Retina (tissue), 1 donor: ENCODE measurements at places on chromosomes 16 and 17.
A peak's percentile ranks its signal among the peaks of the same experiment; 100 is the strongest.

DNA sequence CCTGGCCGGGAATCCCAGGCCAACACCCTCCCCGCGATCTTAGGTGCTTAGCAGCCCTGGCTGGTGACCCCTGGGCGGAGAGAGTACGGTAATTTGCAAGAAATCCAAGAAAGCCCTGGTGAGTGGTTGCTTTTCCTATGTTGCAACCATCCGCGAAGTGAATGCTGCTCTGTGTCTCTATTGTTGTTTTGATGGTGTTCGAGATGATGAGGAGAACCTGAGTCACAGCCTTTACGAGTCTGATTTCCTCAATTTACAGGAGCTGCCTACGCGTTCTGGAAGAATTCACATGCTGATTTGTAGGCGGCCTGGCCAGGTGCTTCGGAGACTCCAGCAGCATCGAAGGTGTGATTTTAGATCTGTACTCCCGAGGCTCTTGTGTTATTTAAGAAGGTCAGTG lies 63.3 kb downstream of the TMEM235 start:
- DNase-seq: no peak

- peak; percentile 88 for DNase-seq
Measured at GRCh38 chr17:28717578-28718332, at the start of gene RAB34. TSS of gene RAB34 (minus strand) at chr17:28717868. CDS start at chr17:28717266, 602 bp downstream.

DNA sequence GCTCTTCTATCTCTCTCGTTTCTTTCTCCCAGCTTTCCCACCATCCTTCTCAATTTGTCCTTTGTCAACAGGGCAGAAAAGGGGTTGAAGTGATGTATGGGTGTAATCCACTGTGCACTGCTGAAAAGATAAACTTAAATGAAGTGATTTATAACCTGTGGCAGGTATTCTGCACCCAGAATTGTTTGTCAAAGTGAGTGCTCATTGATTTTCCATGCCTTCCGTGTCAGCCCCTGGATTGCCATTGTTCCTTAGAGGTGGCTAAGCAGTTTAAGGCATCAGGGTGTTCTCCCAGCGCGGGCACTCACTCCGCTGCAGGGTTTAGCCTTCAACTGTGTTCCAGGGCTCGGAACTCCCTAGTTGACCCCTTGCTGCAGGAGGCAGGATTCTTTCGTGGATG lies 82.9 kb downstream of the PITPNC1 start:
- no peak for DNase-seq

DNA sequence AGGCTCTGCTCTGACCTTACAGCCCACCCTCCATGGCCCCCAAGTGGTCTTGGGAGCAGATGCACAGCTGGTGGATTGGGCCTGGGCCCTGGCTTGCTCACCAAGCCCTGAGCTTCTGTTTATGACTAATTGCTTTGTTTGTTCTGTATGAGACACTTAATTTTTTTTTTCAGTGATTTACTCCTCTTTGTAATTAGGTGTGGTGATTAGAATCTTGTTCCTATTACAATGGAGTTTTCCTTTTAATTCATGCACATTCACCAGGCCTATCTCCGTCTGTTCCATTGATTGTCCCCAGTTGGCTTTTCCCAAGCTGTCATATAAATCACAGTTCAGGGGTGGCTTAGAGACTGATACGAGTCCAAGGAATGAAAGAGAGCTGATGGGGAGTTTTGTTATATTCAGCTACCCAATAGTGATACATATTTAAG lies 242.3 kb downstream of the CCDC182 start:
- DNase-seq: no peak

DNA sequence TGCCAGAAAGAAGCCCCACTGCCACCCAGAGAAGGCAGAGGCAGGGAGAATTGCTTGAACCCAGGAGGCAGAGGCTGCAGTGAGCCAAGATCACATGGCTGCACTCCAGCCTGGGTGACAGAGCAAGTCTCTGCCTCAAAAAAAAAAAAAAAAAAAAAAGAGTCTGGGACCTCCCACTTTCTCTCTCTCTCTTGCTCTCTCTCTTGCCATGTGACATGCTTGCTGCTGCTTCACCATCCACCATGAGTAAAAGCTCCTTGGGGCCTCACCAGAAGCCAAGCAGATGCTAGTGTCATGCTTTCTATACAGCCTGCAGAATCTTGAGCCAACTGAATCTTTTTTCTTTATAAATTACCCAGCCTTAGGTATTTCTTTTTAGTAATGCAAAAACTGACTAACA lies 21.5 kb upstream of the SRSF1 start:
- no peak for DNase-seq

DNA sequence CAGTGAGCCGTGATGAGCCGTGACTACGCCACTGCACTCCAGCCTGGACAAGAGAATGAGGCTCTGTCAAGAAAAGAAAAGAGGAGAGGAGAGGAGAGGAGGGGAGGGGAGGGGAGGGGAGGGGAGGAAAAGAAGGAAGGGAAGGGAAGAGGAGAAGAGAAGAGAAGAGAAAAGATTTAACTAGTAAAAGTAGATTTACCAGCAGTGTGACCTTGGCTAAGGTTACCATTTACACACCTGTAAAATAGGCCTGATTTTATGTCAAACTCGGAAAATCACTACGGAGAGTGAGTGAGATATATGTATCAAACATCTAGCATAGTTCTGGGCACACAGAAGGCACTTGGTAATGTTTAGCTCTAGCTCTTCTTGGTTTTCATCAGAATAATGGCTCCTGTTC lies 109.2 kb downstream of the LYRM1 start:
- no peak for DNase-seq

DNA sequence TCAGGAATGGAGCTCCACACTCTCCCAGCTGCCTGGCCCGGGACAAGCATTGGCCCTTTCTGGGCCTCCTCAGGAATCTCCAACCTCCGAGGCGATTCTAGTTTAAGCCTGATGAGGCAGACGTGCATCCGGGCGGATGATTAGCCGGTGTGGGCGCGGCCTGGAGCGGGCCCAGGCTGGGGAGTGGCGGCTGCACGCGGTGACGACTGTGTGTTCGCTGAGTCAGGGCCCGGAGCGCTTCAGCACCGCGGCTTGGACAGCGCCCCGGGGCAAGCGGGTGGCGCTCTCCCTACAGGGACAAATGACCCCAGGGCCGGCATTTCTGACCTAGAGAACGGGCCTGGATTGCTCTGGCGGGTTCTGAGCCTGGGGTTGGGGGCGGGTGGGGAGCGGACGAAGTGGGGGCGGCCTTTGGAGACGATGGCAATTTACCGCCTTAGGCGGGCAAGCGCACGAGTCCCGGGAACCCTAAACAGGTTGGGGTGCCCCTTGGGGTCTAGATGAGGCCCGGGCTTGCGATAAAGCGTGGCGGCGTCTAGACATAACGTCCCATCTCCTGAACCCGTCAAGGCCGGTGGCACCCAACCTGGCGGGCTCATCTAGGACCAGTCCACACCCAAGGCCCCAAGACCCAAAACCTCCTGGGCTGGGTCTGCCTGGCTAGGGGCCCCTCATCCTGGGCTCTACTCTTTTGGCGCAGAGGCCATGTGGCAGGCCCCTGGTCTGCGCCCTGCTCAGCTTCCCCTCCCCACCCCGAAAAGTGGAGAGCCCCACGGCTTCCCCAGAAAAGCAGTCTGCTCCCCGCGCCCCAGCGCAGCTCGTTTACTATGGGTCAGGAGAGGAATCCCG lies 22.3 kb upstream of the ZNHIT3 start:
- DNase-seq: peak; percentile 87

DNA sequence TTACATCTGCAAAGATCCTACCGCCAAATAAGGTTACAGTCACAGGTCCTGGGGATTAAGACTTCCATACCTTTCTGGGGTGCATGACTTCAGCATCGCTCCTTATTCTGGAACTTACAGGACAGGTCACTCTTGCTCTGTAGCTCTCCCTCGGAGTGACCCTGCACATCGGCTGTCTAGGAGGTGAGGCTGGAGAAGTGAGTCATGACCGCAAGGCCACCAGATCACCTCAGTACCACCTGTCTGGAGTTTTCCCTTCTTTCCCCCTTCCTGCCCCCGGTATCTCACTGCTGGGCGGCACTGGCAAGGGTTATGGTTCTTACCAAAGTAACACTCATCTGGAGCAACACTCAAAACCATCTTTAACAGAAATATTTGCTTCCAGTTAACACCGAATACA lies 374.8 kb downstream of the SLC39A11 start:
- no peak for DNase-seq

DNA sequence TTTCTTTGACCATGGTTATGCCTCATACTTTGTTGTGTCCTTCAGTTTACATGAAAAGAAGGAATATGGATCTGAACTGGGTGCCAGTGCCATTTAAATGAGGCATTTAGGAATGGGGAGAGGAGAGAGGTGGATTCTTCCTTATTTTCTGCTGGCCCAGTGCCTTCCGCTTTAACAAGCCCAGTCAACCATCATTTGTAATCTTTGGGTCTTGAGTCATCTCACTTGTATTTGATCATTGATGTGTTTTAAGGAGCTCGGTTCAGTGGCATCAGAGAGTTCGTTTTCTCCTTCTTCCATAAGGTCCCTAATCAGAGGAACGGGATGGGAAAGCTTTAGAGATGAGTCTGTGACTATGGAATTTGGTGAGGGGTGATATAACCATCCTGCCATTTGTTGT lies 334.9 kb downstream of the WWOX start:
- DNase-seq: no peak

DNA sequence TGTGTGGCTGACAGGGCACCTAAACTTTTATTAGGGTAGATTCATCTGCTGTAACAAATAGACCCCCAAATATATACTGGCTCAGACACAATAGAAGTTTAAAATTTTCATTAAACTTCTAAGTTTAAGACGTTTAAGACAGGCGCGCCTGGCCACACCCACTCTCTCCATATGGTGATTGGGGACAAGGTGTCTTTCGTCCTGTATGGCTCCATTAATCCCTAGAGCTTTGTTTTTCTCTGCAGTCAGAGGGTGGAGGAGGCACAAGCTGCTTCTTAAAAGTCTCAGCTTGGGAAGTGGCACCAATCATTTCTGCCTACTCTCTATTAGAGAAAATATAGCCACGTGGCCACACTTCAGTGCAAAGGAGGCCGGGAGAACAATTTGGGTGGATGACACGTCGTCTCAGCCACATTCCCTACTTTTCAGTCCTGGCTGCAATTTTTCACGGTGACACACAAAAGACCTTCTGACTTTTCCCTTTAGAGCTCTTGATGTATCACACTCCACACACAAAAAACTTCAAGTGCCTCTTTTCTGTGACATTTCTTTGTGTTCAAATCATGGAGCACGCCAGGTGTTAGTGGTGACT lies 125.5 kb upstream of the CACNG3 start:
- DNase-seq: no peak

DNA sequence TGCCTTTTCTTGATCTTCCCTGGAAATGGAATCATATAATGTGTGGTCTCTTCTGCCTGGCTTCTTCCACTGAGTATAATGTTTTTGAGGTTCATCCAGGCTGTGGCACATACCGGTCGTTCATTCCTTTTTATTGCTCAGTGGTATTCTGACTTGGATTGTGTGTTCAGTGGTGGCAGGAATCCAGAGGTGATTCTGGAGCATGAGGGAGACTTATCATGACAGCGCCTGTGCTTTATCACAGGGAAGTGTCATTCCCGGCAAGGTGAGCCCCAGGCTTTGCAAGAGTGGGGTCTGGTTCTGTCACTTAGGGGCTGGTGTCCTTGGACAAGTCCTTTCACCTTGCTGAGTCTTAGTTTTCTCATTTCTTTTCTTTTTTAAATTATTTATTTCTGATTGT lies 53.0 kb downstream of the IRX3 start:
- DNase-seq: no peak

DNA sequence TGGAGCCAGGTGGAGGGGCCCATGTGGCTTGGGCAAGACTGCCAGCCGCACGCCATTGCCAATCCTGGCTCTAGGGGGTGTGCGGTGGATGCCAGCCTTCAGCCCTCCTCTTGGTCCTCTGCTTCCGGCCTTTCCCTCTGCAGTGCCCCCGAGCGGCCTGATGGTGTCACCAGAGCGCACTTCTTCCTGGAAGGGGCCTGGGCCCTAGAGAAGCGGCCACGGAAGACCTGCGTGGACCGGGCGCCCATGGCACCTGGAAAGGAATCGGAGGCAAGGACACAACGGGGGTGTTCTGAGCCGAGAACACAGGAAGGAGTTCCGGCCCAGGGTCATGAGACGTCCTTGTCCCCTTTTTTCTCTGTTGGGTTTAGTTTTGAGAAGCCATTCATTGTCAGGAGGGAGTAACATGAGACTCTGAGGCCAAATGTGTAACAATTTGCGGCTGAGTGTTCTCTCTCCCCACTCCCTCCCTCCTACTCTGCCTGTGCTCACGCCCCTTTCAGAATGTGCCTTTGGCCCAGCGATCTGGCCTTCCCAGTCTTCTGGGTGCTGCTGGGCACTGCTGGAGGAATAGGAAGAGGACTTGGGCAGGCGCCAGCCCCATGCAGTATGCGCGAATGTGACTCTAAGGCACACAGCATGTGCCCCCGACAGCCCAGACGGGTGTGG lies 92.8 kb downstream of the IRX3 start:
- peak; percentile 88 for DNase-seq

GRCh38 chr17:80781211-80781610 lies 210.4 kb upstream of the CHMP6 start:
- DNase-seq: no peak

DNA sequence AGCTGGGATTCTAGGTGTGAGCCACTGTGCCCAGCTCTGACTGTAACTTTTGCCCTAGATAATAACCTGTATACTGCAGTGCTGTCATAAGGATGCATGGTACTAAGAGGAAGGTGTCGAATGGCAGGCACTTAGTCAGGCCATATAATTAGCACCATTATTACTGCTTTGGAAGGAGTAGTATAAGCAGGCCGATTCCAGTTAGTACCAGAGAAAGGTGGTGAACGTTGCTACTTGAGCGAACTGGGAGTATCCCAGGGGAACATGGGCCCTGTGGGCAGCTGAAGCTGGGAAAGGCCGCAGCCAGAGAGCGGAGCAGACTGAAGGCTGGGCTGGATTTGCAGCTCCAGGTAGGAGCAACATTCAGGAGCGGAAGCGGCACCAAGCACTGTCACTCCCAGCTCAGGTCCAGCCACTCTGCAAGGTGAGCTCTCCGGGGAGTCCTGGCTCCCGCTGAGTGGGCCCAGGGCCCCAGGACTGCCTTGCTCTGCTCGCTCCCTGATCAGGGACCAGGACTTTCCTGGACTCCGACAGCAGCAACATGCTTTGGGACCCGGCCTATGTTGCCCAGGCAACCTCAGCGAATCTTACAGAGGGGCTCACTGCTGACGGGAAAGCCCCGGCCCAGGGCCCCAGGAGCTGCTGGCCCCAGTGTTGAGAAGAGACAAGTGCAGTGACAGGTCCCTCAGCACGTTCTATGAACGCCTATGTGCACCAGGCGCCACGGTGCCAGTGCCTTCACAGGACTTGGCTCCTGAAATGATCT lies 28.6 kb downstream of the C16orf74 start:
- peak; percentile 40 for DNase-seq

GRCh38 chr17:47716375-47716774 lies 16.7 kb upstream of the TBX21 start:
- DNase-seq: no peak

DNA sequence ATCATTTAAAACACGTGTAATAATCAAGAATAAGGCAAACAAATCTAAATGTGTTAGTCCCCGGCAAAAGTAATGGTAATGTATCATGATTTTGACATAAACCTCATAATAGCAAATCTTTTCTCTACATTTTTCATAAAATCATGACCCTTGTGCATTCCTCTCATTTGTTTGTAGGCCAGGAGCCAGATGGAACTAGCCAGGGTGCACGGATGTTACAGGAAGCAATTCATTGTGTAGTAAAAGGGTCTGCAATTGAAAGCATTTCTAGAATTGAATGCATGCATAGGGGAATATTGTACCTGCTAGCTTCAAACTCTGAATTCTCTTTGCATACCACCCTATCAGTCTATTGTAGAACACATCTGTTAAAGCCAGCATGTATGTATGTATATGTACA lies 66.6 kb downstream of the CNTNAP4 start:
- no peak for DNase-seq

GRCh38 chr16:3485821-3486505 lies 9.3 kb downstream of the C16orf90 start:
- DNase-seq: no peak

- DNase-seq: no peak
Measured at GRCh38 chr16:64693946-64694345, 427.9 kb downstream of the CDH11 start.
